ENCODE measurements at places on chromosomes 4 and X.

DNA sequence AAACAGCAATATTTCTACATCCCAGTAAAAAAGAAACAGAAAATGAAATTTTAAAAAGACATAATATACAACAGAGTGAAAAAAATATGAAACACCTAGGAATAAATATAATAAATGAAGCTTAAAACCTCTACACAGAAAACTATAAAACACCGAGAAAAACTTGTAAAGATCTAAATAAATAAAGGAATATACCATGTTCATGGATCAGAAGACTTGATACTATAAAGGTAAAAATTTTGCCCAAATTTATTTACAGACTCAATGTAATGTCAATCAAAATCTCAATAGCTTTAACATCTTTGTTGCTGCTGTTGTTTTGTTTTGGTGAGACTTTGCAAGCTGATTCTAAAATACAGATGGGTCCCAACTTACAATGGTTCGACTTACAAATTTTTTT, 5.7 kb downstream of the TBC1D9 start:
- DNase-seq, result no peak

GRCh38 chr4:58477513-58477912, 1367.3 kb upstream of the IGFBP7 start:
- DNase-seq, result no peak

- no peak for DNase-seq
Observed at GRCh38 chr4:130028552-130028951, 932.6 kb downstream of the C4orf33 start.

GRCh38 chr4:70778888-70779422, 57.2 kb downstream of the RUFY3 start:
- no peak for DNase-seq

DNA sequence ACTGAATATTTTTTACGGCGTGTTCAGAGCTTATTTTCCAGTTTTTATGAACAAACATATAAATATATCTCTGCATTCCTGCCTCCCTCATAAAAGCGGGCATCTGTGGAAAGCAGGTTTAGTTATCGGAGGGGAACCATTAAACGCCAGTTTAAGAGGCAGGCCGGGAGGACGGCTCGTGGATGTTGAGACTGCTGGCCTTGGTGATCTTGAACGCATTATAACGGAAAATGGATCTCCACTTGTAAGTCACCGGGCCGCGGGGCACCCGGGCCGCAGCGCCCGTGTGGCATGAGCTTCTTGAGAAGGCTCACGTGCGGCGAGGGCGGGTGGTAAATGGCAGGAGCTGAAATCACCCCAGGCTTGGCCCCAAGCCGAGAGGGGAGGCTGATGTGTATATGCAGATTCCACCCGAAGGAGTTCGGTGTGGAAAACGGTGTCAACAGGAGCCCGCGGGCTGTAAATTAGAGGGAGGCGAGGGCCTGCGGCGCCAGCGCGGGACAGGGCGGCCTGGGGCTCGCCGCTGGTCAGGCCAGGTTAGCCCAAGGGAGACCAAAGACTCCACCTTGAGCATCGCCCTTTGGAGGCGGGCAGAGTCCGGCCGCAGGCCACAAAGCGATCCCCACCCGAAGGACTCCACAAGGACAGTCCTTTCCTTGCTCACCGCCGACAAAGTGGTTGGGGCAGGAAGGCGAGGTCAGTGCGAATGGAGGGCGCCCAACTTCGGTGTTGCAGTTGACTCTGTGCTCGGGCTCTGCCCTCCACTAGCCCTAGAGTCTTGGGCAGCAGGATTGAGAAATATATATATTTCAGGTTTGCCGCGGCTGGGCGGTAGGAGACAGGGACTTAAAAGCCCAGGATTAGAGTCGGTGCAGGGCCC, 1.3 kb upstream of the HAND2 start:
- DNase-seq, result no peak

Measured in stimulated activated CD8-positive, alpha-beta memory T cell treated with anti-CD3 and anti-CD28 coated beads, Interleukin-4, amount 100 ng/mL, for 1 hour (primary cell).